Stimulated activated CD8-positive, alpha-beta memory T cell treated with anti-CD3 and anti-CD28 coated beads, Interleukin-7, amount 100 ng/mL, for 1 hour (primary cell): ENCODE measurements at places on chromosomes 7 and 10.

GRCh38 chr7:22420973-22421635, 64.2 kb upstream of the RAPGEF5 start:
- DNase-seq: no peak

- no peak for DNase-seq
Observed at GRCh38 chr7:85682833-85683620, 496.2 kb upstream of the SEMA3D start.

DNA sequence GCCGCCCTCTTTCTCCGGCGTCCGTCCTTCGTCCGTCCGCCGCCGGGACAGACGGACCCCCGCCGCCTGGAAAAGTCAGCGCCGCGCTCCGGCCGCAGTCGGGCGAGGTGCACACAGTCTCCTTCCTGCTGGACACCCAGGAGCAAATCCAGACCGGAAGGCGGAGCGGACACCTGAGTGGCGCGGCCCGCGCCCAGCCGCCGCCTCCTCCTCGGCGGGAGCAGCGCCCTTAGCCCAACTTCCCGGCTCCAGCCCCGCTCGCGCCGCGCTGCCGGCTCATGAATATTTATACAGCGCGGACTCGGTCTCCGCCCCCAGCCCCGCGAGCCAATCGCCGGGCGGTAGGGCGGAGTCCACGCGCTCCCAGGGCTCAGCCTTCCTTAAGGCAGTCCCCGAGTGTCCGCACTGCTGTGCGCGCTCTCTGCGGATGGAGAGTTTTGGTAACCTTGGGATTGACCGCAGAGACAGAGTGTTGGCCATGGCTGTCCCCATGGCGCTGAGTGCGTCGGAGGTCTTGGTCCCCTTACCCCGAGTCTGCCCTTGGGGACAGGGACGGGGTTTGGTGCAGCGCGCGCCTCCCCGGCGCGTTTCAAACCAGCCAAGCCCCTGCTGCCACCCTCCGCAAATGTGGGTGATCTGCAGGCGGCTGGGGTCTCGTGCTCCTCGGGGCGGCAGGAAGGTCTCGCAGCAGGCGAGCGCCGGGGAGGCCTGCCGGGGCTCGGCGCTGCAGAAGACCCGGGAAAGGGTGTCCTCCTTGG, at the start of gene FZD8:
FZD8 (minus strand) TSS at position 262 of the 758 bp plus-strand sequence. CDS start 867 bp downstream, outside the sequence.
- DNase-seq: peak; percentile 27

- peak; percentile 66 for DNase-seq
Observed at GRCh38 chr7:74401137-74401859, 52.4 kb upstream of the GTF2IRD1 start.

GRCh38 chr10:31677195-31678138, 251.2 kb downstream of the ARHGAP12 start:
- DNase-seq: no peak

DNA sequence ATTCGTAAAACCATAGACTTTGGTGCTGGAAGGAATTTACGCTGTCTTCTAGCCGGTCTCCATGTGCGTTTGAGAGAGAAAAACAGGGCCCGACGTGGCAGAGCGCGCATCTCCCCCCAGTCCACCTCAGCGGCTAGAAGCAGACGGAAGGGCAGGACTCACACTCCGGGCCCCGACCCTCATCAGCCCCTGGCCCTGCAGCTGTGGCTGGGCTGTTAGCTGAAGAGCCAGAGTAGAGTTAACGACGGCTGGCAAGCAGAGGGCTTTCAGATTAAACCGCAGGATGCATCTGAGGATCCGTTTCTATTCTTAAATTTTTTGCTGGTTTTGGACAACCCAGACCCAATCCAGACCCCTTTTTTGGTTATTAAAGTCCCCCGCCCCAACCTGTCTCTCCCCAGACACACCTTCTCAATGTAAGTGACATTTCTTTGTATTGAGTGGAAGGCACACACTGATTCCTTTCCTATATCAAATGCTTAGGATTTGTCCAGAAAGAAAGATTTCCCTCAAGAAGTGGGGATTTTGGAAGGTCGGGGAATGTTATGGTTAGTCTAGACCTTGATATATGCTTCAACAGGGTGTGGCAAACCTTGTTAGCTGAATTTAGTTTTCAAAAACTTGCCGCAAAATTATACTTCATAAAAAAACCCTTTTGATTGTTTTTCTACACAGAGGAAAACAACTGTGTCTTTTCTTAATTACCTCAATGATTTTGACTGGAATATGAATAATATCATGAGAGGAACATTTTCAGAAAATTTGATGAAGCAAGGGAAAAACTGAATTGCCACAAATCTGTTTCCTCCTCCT, 1.7 kb upstream of the TBX20 start:
- no peak for DNase-seq

GRCh38 chr10:75845176-75845947, 413.9 kb downstream of the LRMDA start:
- no peak for DNase-seq
